ENCODE measurements at places on chromosomes 1 and 21. TPM values are rescaled to one million over a fixed set of nuclear protein-coding genes. Genes with fewer than 3 reads are reported as not detected.

Gene OR2M3
- not detected for total RNA-seq

Gene CRYBG2
- total RNA-seq: 5.7 TPM

Gene KLHL21
- total RNA-seq: 80.6 TPM

Gene TRIM17
- total RNA-seq: 0.76 TPM

Gene NCF2
- 5.2 TPM for total RNA-seq

Gene TCHH
- 0.06 TPM for total RNA-seq

Gene CFAP57
- total RNA-seq: not detected

Gene S100B
- not detected for total RNA-seq

Gene CRABP2
- 0.55 TPM for total RNA-seq

Gene CLEC20A
- not detected for total RNA-seq

Gene RNF11
- 43.4 TPM for total RNA-seq

Gene C1QA
- total RNA-seq: 1.2 TPM

Gene NTPCR
- total RNA-seq: 16.0 TPM

Gene HMGCS2
- total RNA-seq: not detected

Gene CFAP74
- not detected for total RNA-seq

Gene CD52
- 1,324 TPM for total RNA-seq

Gene OLFM3
- not detected for total RNA-seq

Gene BGLAP
- total RNA-seq: 7.2 TPM

Gene EPHB2
- 0.36 TPM for total RNA-seq

Gene FHAD1
- total RNA-seq: not detected

Gene LCE2B
- not detected for total RNA-seq

Gene GPR52
- total RNA-seq: 1.6 TPM

Gene AK5
- 25.5 TPM for total RNA-seq

Gene NPR1
- not detected for total RNA-seq

Gene SNX27
- 40.0 TPM for total RNA-seq

Gene SERPINC1
- total RNA-seq: not detected

Gene PALMD
- total RNA-seq: not detected

Gene LAX1
- total RNA-seq: 41.2 TPM

Gene IQCC
- total RNA-seq: 2.7 TPM

Gene MROH9
- not detected for total RNA-seq

Gene PCBP3
- 0.99 TPM for total RNA-seq

Data from CD4-positive, alpha-beta memory T cell (primary cell).